Renal cortical epithelial cell (primary cell): ENCODE measurements at places on chromosomes 6 and 20.
A peak's percentile ranks its signal among the peaks of the same experiment; 100 is the strongest.

DNA sequence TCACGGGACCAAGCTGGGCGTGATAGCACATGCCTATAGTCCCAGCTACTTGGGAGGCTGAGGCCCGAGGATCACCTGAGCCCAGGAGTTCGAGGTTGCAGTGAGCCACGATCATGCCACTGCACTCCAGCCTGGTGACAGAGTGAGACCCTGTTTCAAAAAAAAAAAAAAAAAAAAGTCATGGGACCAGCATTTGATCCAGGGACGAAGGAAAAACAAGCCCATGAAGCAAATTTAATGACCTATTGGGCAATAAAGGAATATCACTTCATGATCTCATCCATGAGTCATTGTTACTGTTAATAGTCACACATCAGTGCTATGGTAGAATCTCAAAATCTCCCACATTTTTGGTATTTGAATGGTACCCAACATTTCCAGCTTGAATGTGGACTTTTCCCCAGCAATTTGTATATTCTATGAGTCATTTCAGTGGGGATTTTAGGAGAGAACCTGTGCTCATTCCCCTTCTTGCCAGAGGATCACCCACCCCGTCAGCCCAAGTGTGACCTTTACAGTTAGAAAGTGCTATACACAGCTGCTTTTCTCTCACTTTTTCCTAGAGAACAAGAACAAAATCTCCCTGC is 8.5 kb upstream of the SOD2 start:
- DNase-seq: peak; percentile 100

DNA sequence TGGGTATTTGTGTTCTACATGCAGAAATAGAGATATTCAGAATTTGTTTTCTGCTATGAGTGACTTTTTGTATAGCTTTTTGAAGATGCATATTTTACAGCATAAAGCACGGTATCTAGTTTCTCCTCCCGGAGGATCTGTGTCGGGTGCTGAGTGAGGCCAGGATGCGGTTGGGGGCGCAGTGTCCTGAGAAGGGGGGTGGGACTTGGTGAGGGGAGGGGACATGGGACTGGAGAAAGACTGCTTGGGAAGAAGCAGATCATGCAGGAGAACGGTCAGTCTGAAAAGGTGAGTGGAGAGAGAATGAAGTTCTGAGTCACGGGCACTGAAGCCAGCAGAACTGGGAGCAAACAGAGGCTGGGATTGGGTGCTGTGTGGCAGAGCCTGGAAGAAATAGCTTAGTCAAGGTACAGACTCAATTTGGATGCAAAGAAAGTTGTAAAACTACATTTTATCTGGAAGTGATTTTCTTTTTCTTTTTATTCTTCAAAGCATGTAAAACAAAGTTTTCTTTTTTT is 44.0 kb downstream of the STX11 start:
- peak; percentile 37 for DNase-seq

DNA sequence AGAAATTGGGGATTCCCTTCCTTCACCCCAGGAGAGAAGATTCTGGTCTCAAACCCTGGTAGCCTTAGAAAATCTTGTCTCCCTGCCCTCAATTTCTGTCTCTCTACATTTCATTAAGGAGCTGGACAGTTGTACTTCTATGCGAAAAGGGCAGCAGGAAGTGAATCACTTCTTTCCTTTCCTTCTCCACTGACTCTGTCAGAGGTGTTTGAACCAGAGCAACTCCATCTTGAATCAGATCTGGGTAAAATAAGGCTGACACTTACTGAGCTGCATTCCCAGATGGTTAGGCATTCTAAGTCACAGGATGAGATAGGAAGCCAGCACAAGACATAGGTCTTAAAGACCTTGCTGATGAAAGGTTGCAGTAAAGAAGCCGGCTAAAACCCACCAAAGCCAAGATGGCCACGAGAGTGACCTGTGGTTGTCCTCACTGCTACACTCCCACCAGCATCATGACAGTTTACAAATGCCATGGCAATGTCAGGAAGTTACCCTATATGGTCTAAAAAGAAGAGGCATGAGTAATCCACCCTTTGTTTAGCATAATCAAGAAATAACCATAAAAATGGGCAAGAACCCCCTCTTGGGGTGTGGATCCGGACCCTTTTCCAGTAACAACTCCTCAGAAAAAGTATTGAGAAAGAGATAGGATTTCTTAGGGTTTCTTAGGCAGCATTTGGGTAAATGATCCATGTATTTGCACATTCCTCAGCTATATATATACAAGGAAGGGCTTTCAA is 95.8 kb upstream of the PLCB4 start:
- DNase-seq: no peak

DNA sequence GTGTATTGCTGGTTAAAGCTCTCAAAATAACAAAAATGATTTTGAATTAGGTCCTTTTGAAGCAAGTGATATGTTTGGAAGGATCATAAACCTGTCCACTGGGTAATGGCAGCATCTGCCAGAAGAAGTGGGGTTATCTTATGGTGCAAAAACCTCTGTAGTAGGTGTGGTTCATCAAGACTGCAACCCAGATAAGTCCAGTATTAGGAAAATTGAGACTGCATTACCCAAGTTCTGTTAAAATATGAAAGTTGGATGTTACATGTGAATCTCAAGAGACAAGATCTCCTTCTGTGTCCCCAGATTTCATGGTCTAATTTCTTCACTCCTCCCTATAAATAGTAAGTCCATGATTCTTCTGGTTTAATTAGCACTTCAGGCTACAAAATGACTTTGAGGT is 59.4 kb downstream of the RPRD1B start:
- DNase-seq: no peak

DNA sequence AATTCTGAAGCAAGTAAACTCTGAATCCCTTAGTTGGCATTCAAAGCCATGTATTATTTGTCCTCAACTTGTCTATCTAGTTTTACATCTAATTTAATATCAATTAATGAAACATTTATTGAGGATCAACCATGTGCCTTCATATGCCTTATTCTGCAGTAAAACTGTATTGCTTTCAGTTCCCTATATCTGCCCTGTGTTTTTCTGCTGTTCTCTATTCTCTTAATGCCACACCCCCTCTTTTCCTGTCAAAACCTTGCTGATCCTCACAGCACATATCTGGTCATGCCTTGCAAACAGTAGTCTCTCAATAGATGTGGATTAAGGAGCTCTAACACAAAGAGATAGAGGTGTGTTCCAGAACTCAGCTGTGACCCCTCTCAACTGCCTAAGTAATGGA is 2.0 kb downstream of the FIG4 start:
- DNase-seq: no peak

- peak; percentile 96 for DNase-seq
Observed at GRCh38 chr6:148440877-148441453, 98.3 kb downstream of the SASH1 start.

DNA sequence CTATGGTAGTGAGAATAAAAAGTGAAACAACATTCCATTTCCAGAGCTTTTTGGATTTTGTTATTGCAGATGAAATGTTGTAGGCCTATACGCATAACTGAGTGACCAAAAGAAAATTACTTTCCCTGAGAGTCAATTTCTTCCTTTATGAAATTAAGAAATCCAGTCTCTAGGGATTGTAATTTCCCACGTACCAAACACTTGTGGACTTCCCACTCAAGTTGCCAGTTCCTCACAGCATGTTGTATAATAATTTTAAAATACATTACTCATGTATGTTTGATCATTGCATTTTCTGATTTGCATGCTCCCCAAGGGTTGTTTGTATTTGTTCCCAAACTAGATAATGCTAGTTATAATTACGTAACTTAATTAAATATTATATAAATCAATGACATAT is 12.0 kb upstream of the PRDM1 start:
- DNase-seq: no peak

GRCh38 chr20:25378884-25379733 is 11.5 kb downstream of the ABHD12 start:
- DNase-seq: no peak

DNA sequence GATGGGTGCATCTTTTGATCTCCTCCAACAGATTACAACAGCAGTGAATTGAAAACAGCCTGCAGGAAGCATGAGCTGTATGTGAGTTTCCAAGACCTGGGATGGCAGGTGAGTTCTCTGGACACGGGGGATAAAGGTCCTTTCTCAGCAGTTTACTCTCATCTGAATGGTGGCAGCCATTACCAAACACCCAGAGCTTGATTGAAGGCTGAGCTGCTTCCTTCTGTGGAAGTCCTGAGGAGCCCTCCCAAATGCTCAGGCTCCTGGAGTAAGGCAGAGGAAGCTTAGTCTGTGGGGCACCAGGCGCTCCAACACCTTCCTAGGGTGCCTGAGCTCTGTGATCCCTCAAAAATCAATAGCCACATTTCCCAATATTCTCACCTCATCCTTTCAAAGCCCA is 31.5 kb downstream of the TXNDC5 start:
- DNase-seq: no peak

DNA sequence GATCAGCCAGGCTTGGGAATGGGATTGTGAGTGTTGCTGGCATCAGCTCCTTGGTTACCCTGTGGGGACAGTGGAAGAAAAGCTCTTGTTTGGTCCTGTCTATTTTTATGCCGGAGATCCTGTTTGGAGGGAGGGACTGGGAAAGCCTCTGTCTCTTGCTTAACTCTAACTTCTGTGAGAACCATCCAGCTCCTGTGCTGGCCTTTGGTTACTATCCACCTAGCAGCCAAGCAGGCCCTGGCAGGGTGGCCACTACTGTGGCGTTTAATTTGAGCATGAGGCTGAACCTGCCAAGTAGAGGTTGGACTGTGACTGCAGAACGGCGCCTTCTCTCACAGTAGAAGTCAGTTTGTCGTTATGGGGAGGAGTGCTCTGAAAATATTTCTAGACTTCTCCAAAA is 193.3 kb downstream of the UTRN start:
- DNase-seq: no peak

DNA sequence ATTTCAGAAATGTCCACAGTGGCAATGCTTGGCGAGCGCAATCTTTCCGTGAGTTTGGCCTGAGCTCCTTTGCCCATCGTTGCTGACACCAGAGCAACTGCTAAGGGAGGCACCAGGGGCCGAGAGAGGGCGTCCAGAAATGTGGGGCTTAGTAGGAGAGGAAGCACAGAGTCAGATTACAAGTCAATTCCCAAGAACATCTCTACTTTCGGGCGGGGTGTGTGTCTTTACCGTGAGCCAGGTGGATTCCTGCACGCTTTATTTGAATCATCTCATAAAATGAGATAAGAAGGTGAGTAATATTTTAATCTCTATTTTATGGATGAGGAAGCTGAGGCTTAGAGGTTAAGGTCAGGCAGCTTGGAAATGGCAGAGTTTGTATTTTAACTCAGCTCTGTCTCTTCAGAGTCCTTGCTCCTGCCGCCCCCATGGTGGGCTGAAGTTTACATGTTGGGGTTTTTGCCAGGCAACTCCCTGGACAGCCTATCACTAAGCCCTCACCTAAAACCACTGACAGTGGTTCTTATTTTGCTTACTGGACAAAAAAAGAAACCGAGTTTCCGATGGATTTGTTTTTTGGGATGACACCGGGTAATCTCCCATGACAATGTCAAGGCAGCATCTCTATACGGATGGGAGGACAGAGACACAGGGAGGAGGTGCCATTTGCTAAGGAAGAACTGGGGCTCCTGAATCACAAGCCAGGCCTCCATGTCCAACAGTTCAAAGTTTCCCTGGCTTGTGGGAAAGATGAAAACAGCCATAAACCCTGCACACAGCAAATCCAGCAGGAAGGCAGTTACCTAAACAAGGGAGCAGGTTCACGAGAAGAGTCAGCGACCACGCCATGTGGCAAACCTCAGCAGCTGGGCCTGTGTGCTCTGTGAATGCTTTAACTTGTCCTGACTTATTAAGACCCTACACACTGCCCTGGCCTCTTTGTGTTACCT is 112.6 kb upstream of the SLC24A3 start:
- no peak for DNase-seq

- no peak for DNase-seq
Observed at GRCh38 chr6:37731888-37732287, 34.2 kb upstream of the MDGA1 start.
